ENCODE measurements at places on chromosomes 5 and 9.

GRCh38 chr9:136787690-136788400 is 3.3 kb upstream of the TMEM141 start:
- DNase-seq: no peak

DNA sequence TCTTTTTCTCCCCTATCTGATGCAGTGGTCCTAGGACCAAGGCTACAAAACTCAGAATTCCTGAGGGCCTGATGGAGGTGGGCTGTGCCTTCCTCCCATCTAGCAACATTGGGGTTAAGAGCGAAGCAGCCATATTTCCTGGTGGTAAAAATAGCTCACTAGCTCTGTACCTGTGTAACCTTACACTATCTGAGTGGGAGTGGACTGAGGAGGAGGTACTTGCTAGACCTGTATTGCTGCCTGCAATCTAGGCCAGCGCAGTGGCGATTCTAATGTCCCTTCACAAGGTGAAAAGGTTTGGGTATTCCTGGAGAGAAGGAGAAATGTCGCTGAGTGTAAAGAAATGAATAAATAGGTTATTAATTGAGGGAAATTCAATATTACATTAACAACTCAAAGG is 80.2 kb upstream of the LIFR start:
- no peak for DNase-seq

DNA sequence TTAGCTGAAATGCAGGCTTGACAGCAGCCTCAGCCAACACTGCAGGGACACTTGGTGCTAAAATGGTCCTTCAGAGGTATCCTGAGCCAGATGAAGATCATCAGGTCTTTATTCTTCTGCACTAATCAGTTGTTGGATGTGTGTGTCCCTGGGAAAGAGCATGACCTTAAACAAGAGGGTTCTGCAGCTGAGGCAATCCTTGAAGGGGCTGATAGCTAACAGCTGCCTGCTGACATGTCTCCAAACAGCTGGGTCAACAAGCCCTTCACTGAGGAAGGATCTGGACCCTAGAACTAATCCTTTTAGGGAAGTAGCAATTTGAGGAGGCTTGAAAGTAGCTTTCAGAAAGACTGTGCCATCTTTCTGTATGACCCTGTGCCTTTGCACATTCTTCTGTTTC is 376.3 kb upstream of the ACTBL2 start:
- DNase-seq: no peak

GRCh38 chr5:96876292-96876850 is at the start of gene ERAP2:
TSS of gene ERAP2 (plus strand) at chr5:96876500. CDS start at chr5:96879686, 3,186 bp downstream.
- DNase-seq: no peak

GRCh38 chr9:122656378-122656777 is 1.0 kb downstream of the OR1B1 start:
- no peak for DNase-seq

- no peak for DNase-seq
Observed at GRCh38 chr9:113309204-113309813, 6.1 kb upstream of the RNF183 start.

GRCh38 chr5:168420461-168420860 is 65.8 kb upstream of the RARS1 start:
- DNase-seq: no peak

DNA sequence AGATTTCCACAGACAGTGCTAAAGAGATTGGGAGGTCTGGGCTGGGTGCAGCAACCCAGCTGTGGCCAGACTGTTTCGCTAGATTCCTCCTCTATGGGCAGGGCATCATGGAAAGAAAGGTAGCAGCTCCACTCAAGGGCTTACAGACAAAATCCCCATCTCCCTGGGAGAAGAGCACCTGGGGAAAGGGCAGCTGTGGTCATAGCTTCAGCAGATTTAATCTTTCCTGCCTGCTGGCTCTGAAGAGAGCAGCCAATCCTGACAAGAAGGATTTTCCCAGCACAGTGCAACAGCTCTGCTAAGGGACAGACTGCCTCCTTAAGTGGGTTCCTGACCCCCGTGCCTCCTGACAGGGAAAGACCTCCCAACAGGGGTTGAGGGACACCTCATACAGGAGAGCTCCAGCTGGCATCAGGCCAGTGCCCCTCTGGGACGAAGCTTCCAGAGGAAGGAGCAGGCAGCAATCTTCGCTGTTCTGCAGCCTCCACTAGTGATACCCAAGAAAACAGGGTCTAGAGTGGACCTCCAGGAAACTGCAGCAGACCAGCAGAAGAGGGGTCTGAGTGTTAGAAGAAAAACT is 1379.3 kb upstream of the ACO1 start:
- no peak for DNase-seq

DNA sequence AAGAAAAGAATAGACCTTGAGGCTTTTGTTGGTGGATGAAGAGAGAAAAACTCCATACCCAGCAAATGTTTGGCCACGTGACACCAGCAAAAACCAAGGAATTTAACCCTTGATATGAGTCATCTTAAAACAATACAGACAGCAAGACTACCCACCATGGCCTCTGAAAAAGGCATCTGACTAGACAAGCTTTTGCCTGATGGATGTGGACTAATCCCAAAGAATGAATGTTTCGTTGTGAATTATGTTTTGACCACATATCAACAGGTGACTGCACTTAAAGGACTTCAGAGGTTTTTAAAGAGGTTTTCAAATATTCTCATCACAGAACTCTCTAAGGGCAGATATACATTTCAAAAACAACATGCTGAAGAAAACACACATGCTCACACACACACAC is 33.0 kb upstream of the SLC1A3 start:
- no peak for DNase-seq
